Heart left ventricle (tissue), 16 donors: ENCODE measurements at places on chromosomes 16 and 17.

GRCh38 chr16:17439580-17439979 is 31.2 kb downstream of the XYLT1 start:
- no peak overlapping the region for H3K4me3 ChIP-seq
- peaks cover 10% of the 10 kb centered on the region for H3K4me1 ChIP-seq
- no peak overlapping the region for H3K27ac ChIP-seq
- no peaks in the 10 kb centered on the region for H3K27me3 ChIP-seq
- H3K36me3 ChIP-seq, result no peaks in the 10 kb centered on the region

DNA sequence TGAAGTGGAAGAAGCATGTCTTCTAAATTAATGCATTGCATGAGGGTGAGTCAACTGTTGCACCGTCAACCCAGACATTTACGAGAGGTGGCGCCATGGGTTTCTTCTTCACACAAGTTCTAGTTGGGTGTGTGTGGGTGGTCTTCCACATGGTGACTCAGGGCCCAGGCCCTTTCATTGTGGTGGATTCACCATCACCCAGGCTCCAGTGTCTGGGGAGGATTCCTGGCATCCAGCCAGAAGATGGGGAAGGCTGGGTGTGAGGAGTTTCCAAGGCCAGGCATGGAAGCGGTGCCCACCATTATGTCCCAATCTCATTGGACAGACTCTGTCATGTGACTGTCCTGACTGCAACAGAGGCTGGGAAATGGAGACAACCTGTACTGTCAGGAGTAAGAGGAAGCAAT is 21.4 kb upstream of the JPH3 start:
- H3K27me3 ChIP-seq, result peaks cover 10% of the 10 kb centered on the region
- no peak for DNase-seq
- peaks cover 23% of the 10 kb centered on the region for H3K4me1 ChIP-seq
- no peak overlapping the region for H3K4me3 ChIP-seq
- no peaks in the 10 kb centered on the region for H3K36me3 ChIP-seq
- H3K27ac ChIP-seq, result no peak overlapping the region

DNA sequence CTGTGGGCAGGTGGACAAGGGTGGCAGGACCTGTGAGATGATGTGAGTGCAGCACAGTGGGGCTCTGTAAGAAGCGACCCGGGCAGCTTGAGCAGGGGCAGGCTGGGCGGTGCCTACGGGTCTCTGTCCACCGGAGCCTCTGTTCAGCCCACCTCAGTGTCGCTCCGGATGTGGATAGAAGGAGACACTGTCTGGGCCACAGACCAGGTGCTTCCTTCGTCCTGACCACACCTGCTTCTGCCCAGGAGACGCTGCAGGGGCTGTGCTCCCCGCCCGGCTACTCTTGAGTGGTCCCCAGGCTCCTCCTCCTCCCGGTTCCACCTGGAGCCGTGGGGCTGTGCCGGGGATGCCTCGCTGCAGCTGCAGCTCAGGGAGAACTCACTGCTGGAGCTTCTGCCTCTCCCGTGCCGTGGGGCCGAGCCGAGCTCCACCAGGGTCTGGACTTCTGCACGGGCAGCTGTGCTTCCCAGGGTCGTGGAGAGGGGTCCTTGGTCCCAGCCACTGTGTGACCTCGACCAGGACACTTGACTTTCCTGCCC is 21.5 kb downstream of the METRNL start:
- H3K36me3 ChIP-seq, result no peaks in the 10 kb centered on the region
- no peaks in the 10 kb centered on the region for H3K27me3 ChIP-seq
- no peak overlapping the region for H3K4me3 ChIP-seq

- H3K27ac ChIP-seq, result no peak overlapping the region
- H3K36me3 ChIP-seq, result no peaks in the 10 kb centered on the region
- H3K27me3 ChIP-seq, result no peaks in the 10 kb centered on the region
- no peak for DNase-seq
Observed at GRCh38 chr17:14594690-14595089, 293.8 kb downstream of the HS3ST3B1 start.
